ENCODE measurements at places on chromosomes 5 and 9.

- peak; percentile 40 for DNase-seq
These were observed 57.0 kb downstream of the COL15A1 start for GRCh38 chr9:99000476-99001395.

GRCh38 chr5:150272531-150272930 is 17.0 kb downstream of the CAMK2A start:
- DNase-seq, result no peak

DNA sequence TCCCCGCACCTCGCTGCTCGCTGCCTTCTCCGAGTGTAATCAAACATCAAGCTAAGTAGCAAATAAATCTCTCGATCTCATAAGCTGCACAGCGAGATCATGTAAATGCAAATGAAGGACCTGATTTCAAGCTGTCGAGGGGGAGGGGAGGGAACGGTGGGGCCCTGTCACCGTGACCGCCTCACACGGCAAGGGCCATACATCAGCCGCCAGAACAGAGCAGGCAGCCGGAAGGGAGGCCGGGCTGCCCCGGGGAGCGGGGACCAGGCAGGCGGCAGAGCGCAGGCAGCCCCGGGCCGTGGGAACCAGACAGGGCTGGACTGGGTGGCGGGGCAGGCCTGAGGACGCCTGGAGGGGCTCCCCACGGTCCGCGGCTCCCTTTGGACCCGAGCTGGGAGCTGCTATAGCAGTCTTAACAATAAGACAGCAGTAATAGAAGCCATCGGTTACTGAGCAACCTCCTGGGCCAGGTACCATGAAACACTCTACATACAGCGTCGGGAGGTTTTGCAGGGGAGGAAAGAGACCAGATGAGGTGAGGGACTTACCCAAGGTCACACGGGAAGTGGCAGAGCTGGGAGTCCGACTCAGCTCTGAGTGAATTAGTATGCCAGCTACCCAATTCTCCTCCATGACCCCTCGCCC is 76.8 kb downstream of the CFAP77 start:
- no peak for DNase-seq

GRCh38 chr5:170757182-170757601 is 26.3 kb upstream of the GABRP start:
- no peak for DNase-seq

DNA sequence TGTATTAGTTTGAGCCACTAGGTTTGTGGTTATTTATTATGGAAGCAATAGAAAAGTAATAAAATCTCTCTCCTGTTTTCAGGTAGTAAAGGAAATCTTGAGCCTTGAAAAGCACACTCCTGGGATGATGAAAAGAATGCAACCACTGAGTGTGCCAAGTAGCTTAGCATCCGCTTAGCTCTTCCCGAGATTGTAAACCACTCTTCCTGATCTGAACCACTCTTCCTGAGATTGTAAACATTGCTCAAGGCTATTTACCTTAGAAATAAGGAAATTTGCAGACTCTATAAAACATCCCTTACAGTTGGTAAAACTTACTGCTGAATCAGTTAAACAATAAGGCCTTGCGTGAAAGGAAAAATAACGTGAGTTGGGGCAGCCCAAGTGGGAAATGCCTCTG is 17.4 kb upstream of the IL33 start:
- DNase-seq, result no peak

DNA sequence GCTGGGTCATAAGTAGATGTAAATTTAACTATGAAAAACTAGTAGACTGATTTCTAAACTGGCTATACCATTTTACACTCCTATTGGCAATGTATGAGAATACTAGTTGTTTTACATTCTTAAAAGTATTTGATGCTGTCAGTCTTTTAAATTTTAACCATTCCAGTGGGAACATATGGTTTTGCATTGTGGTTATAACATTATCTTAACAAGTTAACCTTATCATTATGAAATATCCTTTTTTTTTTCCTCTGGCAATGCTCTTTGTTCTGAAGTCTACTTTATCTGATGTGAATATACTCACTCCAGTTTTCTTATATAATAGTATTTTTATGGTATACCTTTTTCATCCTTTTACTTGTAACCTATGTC is 548.9 kb upstream of the CLINT1 start:
- no peak for DNase-seq

GRCh38 chr5:79791843-79792242 is 102.2 kb downstream of the CMYA5 start:
- DNase-seq, result no peak

DNA sequence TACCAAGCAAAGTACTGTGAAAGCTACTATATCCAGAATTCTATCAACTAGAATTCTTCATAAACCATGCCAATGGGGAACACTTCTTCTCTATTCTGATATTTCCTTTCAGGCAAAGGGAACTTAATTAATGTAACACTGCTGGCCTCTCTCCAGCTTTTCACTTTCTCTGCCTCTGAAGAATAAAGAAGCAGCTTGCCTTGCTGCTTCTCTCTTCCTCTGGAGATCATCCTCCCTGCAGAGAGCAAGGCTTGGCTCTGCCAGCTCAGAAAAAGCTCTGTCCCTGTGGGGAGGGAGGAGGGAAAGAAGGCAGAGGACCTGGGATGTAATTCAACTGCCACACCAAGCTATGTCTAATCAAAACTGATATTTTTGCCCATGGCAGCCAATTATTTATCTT is 6.5 kb downstream of the CTNND2 start:
- DNase-seq, result no peak

- no peak for DNase-seq
These were observed 255.7 kb upstream of the TNC start for GRCh38 chr9:115373710-115374045.

DNA sequence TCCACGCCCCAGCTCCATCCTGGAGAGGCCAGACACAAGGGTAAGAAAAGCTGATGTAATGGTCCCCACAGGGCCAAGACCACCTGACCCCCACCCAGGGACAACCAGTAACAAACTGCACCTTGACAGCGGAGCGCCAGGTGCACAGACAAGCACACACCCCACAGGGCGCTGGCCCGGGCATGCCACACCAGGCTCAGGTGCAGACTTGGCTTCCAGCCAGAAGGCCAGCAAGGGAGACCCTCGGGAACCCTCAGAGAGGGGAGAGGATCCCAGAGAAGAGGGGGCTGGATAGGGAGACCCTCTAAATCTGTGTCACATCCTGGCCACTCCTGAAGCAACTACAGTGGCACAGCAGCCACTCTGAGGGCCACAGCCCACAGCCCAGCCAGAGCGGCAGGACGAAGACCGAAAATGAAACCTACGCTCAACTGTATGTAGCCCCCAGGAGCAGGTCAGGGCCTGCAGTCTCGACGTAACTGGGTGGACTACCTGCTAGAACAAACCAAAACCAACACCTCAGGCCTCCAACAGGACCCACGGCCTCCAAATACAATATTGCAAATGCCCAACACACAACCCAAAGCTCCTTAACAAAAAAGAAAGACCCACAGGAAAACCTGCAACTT is 18.5 kb downstream of the CAMSAP1 start:
- DNase-seq, result no peak

GRCh38 chr5:65113771-65114170 is 345.0 kb downstream of the CWC27 start:
- DNase-seq, result no peak

- DNase-seq, result no peak
These were observed 26.4 kb upstream of the ARHGAP26 start for GRCh38 chr5:142743592-142744441.
